HCT116 (cell line): ENCODE measurements at places on chromosomes 2 and 18. TPM values are rescaled to one million over a fixed set of nuclear protein-coding genes. Genes with fewer than 3 reads are reported as not detected.

Gene AQP4
- total RNA-seq, result 0.07 TPM

GRCh38 chr2:19336781-19337180 lies 21.6 kb downstream of the OSR1 start:
- no peak for DNase-seq

Gene RAX
- total RNA-seq, result not detected

GRCh38 chr2:67923696-67924095 lies 139.1 kb downstream of the C1D start:
- DNase-seq, result no peak

GRCh38 chr2:235774153-235774870 lies 280.5 kb downstream of the AGAP1 start:
- DNase-seq, result no peak

GRCh38 chr2:157989227-157989626 lies 112.4 kb upstream of the UPP2 start:
- no peak for DNase-seq

Gene UGT1A10
- not detected for total RNA-seq

- DNase-seq, result no peak
Measured at GRCh38 chr2:152038441-152038958, 60.3 kb downstream of the CACNB4 start.

GRCh38 chr18:35939138-35939537 lies 33.3 kb upstream of the RMP24 start:
- DNase-seq, result no peak

DNA sequence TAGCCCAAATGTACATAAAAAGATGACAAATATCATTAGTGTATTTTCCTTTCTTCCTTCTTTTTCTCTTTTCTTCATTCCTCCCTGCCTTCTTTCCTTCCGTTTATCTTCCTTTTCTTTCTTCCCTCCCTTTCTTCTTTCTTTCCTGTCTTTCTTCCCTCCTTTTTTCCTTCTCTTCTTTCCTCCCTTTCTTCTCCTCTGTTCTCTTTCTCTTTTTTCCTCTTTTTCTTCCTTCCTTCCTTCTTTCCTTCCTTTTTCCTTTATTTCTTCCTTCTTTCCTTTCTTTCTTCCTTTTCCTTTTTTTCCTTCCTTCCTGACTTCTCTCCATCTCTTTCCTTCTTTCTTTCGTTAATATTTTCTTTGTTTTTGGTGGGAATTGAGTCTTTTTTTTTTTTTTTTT lies 256.9 kb upstream of the CNTNAP5 start:
- no peak for DNase-seq

Gene TMEM178A
- total RNA-seq, result 1.3 TPM

Gene OSR1
- total RNA-seq, result 2.6 TPM

Gene CCDC85A
- total RNA-seq, result 0.10 TPM
